Heart left ventricle (tissue), 16 donors: ENCODE measurements at places on chromosomes 4 and X. TPM values are rescaled to one million over a fixed set of nuclear protein-coding genes. Genes with fewer than 3 reads are reported as not detected.

MID2 gene
- 2.9 TPM for total RNA-seq

PPP4R3C gene
- not detected for total RNA-seq

NLGN4X gene
- total RNA-seq: 1.4 TPM

BRCC3 gene
- 16.4 TPM for total RNA-seq

CTAG2 gene
- total RNA-seq: not detected

DNA sequence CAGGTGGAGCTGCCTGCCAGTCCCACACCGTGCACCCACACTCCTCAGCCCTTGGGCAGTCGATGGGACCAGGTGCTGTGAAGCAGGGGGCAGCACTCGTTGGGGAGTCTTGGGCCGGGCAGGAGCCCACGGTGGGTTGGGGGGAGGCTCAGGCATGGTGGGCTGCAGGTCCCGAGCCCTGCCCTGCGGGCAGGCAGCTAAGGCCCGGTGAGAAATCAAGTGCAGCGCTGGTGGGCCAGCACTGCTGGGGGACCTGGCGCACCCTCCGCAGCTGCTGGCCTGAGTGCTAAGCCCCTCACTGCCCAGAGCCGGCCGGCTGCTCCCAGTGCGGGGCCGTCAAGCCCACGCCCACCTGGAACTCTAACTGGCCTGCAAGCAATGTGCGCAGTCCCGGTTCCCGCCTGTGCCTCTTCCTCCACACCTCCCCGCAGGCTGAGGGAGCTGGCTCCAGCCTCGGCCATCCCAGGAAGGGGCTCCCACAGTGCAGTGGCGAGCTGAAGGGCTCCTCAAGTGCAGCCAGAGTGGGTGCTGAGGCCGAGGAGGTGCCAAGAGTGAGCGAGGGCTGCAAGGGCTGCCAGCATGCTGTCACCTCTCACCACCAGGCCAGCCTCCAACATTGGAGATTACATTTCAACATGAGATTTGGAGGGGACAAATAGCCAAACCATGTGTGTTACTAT, 197.2 kb downstream of the NPNT start:
- no peak for DNase-seq

DNA sequence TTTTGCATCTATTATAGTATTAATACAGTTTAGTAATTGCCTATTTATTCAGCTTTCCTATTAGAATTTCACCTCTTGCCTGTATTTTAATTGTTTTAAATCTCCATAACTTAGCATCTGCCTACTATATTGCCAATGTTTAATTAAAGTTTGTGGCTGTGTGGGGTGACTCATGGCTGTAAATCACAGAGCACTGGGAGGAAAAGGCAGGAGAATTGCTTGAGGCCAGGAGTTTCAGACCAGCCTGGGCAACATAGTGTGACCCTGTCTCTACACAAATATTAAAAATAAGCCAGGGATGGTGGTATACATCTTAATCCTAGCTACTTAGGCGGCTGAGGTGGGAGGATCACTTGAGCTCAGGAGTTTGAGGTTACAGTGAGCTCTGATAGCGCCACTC, 14.5 kb upstream of the CCSER1 start:
- DNase-seq: no peak

GRCh38 chrX:125210146-125210545, 109.5 kb upstream of the TEX13C start:
- DNase-seq: no peak

DNA sequence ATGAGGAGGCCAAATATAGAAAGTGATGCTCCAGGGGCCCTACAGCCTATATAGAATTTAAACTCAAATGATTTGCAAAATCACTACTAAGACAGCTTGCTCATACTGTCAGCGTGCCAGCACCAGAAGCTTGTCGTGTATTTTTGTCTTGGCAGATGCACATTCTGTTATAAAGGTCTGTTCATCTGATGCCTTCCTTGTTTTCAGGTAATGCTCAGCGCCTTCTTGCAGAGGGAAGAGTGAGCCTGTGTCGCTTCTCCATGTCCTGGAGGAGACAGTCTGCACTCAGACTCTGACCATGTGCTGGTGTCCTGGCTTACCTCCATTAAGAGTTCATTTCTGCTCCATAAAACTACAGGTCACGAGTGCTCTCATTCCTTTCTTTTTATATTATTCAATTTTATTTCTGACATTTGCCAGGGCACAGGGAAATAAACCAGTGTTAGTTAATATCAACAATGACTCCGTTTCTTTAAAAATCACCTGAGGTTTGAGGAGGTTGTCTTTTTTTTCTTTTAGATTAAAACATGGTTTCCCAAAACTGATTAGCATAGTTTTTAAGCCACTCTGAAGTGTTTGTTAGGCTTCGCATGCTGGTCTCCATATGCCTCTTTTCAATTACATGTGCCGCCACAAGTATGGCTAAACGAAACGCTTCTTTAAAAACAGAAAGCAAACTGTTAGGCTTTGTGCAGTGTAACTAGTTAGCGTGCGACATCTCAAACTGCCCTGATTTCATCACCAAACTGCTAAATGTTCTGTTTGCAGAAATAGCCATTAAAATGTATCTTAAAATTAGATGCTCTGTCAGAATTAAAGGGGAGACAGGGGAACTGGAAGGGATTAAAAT, 215.2 kb upstream of the GK2 start:
- no peak for DNase-seq

GRCh38 chr4:66606908-66607307, 936.6 kb upstream of the EPHA5 start:
- DNase-seq: no peak

GRCh38 chr4:181006499-181007260, 1236.5 kb upstream of the TENM3 start:
- DNase-seq: no peak

DNA sequence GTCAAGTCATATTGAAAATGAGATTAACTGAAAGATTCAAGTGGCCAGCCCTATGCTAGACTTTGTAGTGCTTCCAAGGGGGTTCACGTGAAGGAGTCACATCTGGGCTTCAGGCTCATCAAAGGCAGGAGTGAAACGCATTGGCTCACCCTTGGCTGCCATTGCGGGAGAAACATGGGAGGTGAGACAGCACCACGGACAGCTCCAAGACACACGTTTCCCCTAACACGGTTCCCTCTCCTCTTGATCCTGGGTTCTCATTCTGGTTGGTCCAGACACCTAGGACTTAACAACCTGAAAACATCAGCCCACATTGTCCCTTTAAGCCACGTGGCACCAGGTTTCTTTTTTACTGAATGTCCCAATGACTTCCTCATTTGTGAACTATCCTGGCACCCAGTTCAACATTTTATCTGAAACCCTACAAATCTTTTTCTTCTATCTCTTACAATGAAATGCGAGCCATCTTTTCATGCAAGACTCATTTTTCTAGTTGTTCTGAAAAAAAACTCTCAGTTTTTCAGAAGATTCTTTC, 279.0 kb upstream of the VCX3A start:
- no peak for DNase-seq

- no peak for DNase-seq
These were observed 45.9 kb downstream of the TEC start for GRCh38 chr4:48223633-48224295.

- DNase-seq: no peak
These were observed 15.4 kb upstream of the PRRG3 start for GRCh38 chrX:151679798-151680402.

GRCh38 chr4:38682336-38682735, 18.3 kb downstream of the KLF3 start:
- DNase-seq: no peak

DNA sequence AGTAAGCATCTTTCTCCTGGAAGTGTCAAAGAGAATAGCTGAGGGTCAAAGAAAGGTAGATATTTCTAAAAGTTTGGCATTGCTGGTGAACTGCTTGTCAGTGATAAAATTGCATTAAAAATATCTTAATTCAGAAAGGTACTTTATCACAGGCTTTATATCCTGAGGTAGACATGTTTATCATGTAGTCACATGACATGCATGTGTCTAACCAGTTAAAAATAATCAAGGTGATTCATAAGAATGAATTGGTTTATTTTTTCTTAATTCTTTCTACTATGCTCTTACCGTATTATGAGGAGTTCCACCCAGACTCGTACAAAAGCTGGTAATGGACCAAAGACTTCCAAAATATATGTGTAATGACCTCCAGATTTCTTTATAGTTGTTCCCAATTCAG, 6.1 kb downstream of the SLC7A11 start:
- no peak for DNase-seq

DNA sequence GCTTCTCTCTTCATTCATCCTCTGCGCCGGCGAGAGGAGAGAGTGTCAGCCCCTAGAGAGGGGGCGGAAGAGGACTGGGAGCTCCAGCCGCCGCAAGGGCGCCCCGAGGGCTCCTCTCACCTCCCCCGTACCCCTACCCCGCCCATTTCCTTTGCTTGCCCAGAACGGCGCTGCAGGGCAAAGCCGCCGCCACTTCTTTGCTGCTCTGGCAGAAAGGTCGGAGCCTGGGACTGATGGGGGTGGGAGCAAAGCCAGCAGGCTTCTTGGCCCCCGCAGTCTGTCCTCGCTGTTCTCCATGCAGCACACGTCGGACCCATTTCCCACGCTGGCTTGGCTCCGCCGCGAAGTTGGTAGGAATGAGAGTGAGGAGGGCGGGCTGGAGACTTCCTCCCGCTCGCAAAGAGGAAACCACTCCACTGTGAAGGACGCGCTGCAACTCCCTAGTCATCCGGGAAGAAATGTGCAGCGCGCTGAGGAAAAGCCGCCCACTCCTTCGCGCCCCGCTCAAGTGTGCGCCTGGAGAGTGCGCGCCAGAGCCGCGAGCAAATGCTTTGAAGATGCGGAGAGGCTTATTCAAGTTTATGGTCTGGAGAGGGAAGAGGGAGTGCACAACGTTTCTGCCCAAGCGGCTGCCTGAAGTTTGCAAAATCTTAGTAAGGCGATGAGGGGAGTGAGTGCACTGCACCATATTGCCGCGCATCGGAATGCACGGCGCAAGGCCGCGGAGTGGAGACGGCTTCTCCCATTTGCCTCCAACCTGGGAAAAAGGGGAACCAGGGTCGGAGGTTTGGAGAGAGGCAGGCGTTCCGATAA, 2.8 kb upstream of the PCDH7 start:
- DNase-seq: peak; percentile 65

DNA sequence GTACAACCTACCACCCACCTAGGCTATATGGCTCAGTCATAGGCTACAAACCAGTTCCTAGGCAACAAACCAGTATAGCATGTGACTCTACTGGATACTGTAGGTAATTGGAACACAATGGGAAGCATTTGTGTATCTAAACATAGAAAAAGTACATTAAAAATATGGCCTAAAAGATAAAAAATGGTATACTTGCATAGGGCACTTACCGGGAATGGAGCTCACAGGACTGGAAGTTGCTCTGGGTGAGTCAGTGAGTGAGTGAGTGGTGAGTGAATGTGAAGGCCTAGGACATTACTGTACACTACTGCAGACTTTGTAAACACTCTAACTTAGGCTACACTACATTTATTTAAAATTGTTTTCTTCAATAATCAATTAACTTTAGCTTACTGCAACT, 139.2 kb upstream of the RBPJ start:
- no peak for DNase-seq

GRCh38 chr4:151712777-151713176, 48.0 kb downstream of the GATB start:
- no peak for DNase-seq

GRCh38 chrX:1222531-1223241, 10.2 kb upstream of the CRLF2 start:
- DNase-seq: no peak

DNA sequence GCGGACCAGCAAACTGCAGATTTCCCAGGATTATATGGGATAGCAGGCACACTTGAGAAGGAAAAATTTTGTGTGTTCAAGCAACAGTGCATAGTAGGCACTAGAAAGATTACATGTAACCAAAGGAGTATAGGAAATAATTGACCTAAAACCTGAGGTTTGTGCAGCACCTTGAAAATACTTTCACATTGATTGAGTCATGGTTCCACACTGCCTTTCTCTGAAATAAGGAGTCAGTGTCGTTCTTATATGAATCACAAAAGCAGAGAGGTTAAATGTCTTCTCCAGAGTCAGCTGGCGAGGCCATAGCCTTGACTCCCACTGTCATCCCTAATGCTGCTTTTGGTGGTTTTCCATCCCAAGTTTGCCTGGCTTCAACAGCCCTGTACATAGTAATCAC, 138.9 kb downstream of the SOWAHB start:
- DNase-seq: no peak

DNA sequence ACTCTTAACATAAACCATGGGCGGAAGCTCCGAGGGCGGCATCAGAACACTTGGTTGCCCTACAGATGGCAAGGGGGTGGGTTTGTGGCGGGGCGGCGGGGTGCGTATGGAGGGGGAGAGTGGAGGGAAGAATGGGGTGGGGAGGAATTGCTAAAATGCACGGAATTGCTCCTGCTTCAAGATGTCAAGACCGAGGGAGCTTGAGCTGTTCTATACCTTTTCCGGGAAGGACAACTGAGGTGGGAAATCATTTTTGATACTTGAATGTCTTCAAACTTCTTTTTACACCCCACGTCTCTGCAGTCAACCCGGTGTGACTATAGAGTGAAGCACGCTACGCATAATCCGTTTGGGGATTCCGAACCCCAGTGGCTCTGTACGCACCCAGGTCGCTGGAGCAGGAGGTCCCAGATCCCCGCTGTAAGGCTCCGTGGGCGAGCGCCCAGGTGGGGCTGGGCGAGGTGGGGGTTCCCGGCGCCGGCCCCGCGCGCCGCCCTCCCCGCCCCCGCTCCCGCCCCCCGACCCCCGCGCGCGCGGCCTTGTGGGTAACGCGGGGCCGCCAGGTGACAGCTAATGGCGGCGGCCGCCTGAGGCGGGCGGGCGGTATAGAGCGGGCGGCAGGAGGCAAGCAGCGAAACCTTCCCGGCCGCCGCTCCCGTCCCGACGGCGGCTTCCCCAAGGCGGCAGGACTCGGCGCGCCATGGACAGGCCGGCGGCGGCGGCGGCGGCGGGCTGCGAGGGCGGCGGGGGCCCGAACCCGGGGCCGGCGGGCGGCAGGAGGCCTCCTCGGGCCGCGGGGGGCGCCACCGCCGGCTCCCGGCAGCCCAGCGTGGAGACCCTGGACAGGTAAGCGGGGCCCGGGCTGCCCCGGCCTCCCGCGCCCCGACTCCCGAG, at the start of gene MTMR1:
MTMR1 (plus strand) TSS at position 566 of the 894 bp plus-strand sequence; CDS start at position 701, 135 bp downstream.
- DNase-seq: peak; percentile 66

DNA sequence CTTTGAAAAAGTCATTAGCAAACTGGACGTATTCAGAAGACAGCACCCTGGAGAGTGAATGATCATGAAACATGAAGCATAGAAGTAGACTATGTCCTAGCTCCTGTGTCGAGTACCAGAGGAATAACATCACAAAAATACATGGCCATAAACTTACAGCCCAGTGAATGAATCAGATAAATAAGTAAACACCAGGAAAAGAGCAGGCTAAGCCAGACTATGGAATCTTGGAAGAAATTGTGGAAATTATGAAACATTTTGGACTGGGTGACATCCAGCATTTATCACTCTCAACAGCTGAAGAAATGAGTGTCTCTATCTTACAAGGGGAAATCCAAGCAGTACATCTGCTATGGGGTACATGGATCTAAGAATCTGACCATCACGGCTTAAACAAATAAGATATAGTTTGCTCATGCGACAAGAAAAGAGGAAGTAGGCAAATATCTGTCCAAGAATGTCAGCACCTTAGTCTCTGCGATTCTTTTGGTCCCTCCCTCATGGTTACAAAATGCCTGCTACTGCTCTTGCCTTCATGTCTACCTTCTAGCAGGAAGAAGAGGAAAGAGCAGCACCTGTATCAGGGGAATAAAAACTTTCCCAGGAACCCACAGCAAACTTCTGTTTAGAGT, 481.5 kb downstream of the BCOR start:
- DNase-seq: no peak
